NCI-H1417 treated with DMSO at 0.1 percent for 48 hours (cell line): ENCODE measurements at places on chromosomes 1 and 21.
A peak's percentile ranks its signal among the peaks of the same experiment; 100 is the strongest.

- DNase-seq: no peak
Observed at GRCh38 chr1:94597701-94598100, 56.1 kb upstream of the F3 start.

- DNase-seq: no peak
Observed at GRCh38 chr1:157099633-157100009, at the start of gene ETV3L. TSS of gene ETV3L (minus strand) at chr1:157099808. CDS start at chr1:157099523, 285 bp downstream.

DNA sequence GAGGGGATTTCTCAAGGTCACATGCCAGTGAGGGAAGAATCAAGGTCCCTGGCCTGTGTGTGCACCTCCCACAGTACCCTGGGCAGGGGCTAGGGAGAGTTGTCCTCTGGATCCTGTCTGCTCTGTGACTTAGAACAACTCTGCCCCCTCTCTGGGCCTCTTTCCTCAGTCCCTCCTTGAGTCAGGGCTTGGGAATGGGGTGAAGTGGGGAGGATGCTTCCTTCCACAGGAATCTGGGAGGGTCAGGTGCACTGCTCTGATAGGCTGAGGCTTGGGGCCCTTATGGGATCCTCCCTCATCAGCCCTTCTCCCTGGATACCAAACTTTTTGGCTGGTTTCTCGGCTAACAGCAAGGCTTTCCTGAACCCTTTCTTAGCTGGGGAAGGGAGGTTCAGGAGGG lies 2.5 kb downstream of the TRNP1 start:
- no peak for DNase-seq

DNA sequence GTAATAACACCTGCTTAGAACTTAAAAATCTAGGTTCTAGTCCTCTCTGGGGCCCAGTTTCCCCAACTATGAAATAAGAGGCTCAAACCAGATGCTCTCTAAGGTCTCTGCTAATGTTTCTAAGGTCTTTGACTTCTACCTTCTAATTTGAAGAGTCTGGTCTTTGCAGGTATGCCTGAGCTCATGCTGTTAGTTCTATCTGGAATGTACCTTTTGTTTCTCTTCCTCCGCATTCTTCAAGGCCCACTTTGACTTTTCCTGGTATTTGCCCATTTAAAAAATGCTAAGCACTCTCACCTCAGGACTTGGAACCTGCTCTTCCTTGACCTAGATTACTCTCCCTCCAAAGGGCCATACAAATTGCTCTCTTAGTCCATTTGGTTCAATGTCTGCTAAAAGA lies 13.5 kb downstream of the SLC35D1 start:
- no peak for DNase-seq

DNA sequence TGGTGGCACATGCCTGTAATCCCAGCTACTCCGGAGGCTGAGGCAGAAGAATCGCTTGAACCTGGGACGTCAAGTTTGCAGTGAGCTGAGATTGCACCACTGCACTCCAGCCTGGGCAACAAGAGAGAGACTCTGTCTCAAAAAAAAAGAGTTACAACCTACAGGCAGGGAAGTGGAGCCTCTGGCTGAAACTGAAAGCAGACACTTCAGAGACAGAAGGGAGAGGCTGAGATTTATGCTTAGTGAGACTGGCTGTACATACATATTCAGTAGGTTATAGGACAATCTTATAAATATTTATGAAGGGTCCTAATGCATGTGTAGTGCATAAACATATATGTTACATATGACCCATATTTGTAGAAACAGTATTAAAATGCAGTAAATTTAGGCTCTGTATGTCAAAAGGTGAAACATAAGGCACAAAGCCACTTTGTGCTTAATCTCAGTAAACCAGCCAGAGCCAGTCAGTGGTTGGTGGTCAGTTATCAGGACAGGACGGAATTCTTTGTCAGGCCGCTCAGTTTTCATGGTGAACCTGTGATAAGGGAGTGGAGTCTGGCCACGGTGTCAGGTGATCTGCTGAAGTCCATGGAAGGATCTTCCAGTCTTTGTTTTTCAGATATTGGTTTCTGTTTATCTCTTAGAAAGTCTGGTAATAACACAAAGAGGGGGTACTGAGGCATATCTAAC lies 13.7 kb downstream of the RHEX start:
- DNase-seq: no peak

GRCh38 chr1:57165546-57165945 lies 199.7 kb upstream of the C8B start:
- DNase-seq: no peak

- no peak for DNase-seq
Observed at GRCh38 chr1:23625459-23625858, 66.1 kb upstream of the RPL11 start.

DNA sequence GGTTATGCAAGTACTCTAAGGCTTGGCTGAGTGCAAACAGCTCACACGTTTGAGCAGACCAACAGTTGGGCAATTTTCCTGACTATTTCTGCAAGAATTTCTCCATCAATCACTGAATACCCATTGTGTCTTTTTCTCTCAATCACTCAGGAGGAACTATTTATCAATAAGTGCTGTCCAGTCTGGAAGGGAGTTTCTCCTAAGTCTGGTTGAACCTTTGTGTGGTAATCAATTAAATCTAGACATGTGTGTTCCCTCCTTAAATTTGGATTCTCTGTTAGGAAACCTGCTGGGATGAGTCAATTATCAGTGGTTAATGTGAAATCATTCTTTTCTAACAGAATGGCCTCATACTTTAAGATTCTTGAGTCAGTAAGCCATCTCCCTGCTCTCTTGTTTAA lies 6.8 kb upstream of the AADACL3 start:
- DNase-seq: no peak

DNA sequence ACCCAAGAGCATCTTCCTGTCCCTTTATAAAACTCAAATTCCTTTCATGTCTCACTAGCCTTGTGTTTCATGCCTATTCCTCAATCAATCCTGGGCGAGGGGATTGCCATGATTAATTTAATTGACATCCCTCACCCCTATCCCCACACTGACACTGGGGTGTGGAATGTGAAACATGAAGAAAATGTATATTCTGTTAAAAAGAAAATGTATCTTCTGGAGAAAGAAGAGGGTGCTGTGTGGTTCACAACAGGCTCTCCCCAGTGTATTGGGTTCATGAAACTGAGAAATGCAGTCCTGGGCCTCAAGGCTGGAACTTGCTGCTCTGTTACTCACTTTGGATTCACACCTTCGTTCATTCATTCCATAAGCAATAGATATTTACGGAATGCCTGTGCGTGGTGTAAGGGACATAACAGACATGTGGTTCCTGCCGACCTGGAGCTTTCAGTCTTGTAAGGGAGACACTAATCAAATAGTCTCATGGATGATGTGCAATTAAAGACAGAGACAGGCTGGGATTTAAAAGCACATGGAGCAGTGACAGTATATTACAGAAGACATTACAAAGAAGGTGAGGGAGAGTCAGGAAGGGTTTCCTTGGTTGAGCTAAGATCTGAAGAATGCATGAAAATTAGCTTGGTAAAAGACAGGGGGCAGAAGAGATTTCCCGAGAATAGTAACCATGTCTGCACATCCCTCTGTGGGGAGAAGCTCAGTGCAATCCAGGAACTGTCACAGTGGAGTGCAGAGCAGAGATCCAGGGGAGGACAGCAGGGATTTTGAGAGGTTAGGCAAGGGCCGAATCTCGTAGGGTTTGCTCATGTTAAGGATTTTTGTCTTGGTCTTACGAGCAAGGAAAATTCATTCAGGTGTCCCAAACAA lies 32.1 kb downstream of the SERTAD4 start:
- DNase-seq: no peak

GRCh38 chr1:230707732-230708630 lies 5.9 kb downstream of the AGT start:
- DNase-seq: no peak

- no peak for DNase-seq
Observed at GRCh38 chr1:15968172-15968571, 7.7 kb downstream of the ZBTB17 start.

DNA sequence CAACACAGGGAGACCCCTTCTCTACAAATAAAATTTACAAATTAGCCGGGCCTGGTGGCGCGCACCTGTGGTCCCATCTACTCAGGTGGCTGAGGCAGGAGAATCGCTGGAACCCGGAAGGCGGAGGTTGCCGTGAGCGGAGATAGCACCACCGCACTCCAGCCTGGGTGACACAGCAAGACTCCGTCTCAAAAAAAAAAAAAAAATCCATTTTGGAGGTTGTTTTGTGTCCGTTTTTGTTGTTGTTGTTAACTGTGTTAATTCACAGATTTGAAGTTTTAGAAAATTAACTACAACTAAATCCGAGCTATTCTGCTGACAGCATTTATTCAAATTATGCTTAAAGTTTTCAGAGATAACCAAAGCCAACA lies 618 bp downstream of the CLCC1 start:
- no peak for DNase-seq

- no peak for DNase-seq
Observed at GRCh38 chr1:171433451-171433850, 51.9 kb upstream of the PRRC2C start.

GRCh38 chr1:100458661-100459357 lies 79.1 kb upstream of the GPR88 start:
- no peak for DNase-seq

DNA sequence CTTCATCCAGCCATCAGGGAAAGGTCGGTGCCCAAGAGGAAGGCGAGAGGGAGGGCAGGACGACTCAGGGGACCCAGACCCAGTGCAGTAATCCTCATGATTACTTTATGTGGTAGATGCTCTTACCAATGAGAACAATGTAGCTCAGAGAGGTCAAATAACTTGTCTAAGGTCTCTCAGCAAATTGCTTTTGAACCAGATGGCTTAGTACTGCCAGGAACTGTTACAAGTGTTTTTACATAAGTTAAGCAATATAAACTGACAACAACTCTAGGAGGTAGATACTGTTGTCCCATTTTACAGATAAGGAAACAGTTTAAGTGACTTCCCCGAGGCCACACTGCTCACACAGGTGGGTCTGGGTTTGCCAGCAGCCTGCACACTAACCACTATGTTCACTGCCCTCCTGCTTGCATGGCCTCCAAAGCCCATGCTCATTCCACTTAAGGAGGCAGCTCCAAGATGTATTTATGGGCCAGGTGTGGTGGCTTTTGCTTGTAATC lies 111.7 kb downstream of the LACTBL1 start:
- no peak for DNase-seq

DNA sequence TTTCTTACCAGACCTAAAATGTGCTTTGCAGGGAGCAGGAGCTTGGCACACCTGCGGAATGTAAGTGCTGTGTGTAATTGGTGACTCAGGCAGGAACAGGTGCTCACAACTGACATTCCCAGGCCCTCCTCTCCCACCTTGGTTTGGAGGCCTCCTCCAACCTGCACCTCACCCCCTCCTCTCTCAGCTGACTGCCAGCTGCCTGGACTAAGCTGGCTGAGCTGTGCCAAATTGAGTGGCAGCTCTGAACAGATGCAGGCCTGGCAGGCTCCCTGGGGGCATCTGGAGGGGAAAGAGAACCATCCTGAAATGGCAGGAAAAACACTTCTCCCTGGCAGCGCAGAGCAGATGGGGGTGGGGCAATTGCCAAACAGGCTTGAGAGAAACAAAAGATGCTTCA lies 91.7 kb upstream of the PGBD5 start:
- DNase-seq: no peak

DNA sequence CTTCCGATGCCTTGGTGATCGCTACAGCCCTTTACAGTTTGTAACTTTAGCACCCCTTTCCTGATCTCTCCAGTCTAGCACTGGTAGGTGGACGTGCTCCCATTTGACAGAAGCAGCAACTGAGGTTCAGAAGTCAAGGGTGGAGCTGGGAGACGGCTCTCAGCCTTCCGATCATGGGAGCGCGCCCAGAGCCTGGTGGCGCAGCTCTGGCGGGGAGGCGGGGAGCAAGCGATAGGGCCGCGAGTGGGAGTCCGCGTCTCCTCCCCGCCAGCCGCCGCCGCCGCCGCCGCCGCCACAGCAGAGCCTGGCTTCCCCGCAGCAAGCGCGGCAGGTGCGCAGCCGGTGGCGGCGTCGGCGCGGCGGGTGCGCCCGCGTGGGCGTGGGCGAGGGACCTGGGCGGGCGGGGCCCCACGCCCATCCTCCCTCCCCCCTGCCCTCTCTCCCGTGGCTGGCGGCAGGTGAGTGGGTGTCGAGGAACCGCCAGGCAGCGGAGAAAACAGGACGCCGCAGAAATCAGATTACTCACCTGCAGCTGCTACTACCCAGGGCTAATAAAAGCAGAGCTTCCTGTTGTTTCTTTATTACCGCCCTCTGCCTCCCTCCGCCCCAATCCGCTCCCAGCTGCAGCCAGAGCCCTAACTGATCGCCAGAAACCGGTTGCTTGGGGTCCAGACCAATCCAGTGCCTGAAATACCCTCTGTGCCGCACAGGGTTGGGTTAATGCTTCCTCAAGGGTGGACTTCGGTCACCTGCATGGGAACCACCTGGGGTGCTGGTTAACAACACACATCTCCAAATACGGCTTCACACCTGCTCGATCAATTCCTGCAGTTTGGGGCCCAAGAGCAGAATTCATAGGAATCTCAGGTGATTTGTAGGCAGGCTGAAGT lies 60.2 kb upstream of the ID3 start:
- DNase-seq: peak; percentile 62

DNA sequence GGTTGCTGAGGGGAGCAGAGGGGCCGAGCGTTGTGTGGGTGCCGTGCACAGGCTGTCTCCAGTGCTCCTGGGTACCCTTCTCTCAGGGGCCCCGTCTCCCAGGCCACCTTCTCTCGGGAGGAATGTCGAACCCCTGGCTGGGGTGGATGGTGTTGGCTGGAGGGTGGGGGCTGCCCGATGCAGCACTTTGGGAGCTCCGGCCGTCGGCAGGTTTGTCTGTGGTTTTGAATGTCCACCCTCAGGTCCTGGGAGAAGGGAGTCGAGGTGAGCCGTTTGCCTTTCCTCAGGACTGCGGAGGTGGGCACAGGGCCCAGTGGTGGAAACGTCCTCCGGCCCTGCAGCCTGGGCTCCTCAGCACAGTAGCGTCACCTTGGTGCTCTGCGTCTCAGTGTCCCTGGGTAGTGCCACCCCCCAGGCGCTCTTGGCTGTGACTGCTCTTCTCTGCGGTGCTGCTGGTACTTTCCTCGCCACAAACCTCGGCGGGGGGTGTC lies 14.5 kb downstream of the SLX9 start:
- no peak for DNase-seq

- no peak for DNase-seq
Observed at GRCh38 chr1:165439330-165439729, 5.6 kb downstream of the RXRG start.

DNA sequence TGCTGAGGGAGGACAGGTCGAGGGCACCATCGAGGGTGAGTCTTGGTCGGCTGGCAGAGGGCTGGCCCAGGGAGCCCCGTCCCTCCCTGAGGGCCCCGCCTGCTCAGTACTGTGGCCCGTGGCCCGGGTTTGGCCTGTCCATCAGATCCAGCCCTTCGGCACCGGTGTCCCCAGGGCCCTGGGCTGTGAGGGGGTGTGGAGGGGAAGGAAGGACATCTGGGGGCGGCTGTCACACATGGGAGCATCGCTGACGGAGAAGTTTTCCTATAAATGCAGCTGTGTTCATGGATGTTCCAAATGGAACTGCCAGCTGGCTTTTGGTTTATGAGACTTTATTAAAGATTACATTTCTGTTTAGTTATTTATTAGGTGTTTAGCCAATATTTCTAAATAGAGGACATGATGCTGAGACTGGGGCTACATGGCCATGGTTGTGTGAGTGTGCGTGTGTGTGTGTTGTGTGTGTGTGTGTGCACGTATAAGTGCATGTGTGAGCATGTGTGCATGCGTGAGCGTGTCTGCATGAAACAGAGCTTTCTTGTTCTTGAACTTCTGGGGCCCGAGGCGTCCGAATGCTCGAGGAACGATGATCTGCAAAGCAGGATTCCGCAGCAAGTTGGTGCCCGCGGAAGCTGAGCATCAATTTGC lies 54.3 kb downstream of the SLX9 start:
- DNase-seq: no peak

- DNase-seq: no peak
Observed at GRCh38 chr1:29889776-29890175, 653.5 kb downstream of the PTPRU start.

GRCh38 chr1:10980094-10980577 lies 32.3 kb upstream of the TARDBP start:
- no peak for DNase-seq
